Activated T-helper 1 cell treated with Interleukin-2 at 50 U/mL for 16 hours (primary cell): ENCODE measurements at places on chromosomes 16 and 17.

- no peak for DNase-seq
These were observed 11.9 kb downstream of the CEP131 start for GRCh38 chr17:81210868-81211267.

DNA sequence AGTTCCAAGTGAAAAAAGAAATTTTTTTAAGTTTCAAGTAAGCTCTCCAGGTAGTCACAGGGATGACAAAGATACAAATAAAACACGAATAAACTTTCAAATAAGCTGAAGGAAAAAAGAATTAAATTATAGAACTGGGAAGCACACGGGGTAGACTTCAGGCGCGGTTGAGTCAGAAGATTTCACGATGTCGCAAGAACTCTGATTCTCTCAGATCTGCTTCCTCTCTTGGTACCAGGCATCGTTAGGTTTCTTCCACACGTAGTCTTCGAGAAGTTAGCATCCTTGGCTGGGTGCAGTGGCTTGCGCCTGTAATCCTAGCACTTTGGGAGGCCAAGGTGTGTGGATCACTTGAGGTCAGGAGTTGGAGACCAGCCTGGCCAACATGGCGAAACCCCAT, 784.1 kb upstream of the RBFOX1 start:
- DNase-seq = no peak

- DNase-seq = no peak
These were observed 1.7 kb upstream of the CCL1 start for GRCh38 chr17:34364751-34365150.

- no peak for DNase-seq
These were observed 9.6 kb downstream of the ACE start for GRCh38 chr17:63486317-63487013.

- no peak for DNase-seq
These were observed at the start of gene EVPLL for GRCh38 chr17:18377437-18378204. TSS of gene EVPLL (plus strand) at chr17:18377778. CDS start at chr17:18380938, 3,160 bp downstream.

DNA sequence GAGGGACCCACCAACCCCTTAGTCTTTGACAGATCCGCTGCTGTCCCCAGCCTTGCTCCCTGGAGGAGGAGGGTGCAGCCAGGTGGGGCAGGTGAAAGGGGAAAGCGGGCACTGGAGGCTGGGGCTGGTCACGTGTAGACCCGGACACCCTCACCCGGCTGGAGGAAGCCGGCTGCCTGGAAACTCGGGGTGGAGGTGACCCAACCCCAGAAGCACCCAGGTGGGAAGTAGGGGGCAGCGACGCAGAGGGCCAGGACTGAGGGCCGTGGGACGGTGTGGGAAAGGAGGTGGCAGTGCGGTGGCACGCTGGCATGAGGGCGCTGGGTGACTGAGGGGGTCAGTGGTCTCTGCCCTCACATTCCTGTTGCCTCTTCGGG, 2.7 kb downstream of the TRAF7 start:
- no peak for DNase-seq
